ENCODE measurements at places on chromosomes 4 and X.

DNA sequence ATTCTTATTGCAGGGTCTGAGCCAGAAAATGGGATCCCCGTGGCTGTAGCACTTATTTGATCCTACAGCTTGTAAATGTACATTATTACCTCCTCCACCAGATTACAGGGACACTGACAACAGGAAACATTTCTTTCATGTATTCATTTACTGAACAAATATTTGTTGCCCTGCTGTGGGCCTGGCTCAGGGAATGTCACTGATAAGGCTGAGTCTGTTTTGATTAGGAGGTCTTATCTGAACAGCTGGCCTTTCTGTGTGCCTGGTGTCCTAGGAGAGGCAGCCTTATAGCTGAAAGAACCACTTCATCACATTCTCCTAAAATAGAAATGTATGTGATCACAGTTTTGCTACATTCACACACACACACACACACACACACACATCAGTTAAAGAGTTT is 45.5 kb upstream of the PROM1 start:
- no peak for DNase-seq

DNA sequence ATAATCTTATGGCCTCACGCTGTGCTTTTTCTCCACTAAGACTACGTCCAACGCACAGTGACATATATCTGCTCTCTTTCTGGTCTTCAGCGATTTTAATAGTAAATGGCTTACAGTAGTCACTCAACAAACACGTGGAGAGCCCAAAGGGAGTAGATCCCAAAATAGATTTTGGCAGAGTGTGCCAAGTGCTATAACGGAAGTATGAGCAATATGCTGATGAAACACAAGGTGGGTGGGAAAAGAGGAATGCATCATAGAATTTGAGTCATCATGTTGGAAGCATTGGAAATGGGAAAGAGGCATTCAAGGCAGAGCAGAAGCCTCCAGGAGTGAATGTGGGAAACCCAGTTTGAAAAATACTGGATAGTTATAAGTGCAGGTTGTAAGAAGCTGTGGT is 129.1 kb upstream of the LDB2 start:
- DNase-seq: no peak

DNA sequence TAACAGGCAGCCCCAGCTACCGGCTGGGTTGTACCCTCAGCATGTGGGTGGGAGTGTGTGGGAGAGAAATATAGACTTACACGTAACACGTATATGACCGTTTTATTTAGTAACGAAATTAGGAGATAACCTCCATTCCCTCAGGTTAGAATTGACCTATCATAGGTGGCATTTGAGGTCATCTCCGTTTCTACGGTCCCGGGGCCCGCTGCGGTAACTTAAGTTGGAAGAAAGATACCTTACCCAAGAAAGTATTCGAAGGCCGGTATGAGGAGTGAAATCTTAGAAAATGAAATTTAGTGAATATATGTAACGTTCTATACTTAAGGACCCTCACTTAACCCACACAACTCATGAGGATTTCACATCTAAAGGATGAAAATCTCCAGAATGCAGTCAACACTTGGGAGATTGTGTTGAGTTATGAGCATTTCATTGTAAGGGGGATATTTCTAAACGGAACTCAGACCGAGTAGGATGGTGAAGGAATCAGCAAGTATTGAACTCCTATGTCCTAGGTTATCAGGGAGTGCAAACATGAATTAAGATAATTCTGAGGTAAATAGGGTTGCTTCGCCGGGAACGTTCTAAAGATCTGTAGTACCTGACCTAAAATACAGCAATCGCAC is 891 bp downstream of the CISD2 start:
- no peak for DNase-seq

DNA sequence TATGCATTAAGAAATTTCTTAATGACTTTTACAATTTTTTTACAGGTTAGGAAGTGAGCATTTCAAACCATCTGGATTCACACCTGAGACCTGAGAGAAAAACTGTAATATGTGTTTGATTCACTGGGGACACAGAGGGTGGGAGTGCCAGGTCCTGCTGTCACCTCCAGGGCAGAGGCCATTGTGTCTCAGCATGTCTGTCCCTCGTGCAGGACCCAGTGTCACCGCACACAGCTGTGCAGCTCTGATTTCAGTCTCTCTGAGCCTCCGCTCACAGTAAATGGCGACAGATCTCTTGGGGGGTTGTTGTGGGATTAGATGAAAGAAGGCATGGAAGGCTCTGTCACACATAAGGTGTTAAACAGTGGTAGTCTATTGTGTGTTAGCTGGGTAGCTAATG is 23.0 kb upstream of the CLDN24 start:
- no peak for DNase-seq

DNA sequence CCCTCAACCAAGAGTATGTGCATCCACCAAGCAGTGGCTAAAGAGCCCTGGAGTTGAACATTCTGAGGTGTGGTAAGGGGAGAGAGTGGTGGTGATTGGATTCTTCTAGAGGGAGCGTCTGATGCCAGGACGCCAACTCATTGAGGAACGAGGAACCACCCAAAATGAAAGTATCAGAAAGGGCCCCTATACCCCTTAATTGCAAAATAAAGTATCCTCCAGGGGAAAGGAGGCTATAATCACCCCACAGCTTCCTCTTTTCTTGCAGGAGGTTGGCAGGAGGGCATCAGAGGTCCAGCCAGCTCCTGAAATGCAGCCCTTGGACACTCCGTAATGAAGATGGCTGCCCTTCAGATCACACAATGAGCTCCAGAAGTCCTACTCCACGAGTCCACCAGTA is 5.3 kb upstream of the KIAA1210 start:
- no peak for DNase-seq

- DNase-seq: no peak
Observed at GRCh38 chr4:155819066-155819465, 47.0 kb downstream of the ASIC5 start.

DNA sequence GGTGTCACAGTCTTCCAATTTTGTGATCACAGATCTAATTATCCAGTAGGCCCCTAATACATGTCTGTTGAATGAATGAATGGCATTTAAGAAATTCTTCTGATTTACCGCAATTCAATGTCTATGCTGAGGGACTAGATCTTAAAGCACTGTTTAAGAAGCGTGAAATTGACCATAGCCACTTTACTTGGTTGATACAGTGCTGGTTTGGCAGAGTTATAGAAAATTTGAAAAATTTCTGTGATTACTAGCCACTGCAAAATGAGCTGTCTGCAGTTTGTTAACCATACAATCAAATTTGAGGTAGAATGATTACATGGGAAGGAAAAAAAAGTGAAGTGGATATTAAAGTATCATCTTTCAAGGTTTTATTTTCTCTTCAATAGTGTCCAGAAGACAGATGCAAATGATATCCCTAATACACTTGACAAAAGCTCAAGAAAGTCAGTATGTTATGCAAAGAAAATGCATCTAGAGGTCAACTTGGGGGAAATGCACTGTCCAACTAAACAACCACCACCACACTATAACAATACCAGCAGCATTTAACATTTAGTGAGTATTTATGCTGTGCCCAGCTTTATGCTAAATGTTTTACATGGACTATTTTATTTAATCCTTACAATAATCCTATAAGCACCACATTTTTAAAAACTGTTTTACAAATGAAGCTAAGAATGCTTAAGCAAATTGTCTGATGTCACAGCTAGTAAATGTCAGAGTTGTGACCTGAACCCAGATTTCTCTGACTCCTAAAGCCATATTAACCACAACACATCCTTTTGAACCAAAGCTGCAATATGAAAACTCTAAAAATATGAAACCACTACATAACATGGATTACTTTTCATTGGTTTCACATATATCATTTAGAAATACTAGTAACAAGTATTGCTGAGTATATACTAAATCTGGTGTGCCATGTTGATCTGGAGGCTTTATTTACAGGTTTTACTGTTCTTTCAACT is 217.9 kb upstream of the MAB21L2 start:
- no peak for DNase-seq

GRCh38 chr4:53059871-53060270 is 197.8 kb downstream of the RASL11B start:
- no peak for DNase-seq

DNA sequence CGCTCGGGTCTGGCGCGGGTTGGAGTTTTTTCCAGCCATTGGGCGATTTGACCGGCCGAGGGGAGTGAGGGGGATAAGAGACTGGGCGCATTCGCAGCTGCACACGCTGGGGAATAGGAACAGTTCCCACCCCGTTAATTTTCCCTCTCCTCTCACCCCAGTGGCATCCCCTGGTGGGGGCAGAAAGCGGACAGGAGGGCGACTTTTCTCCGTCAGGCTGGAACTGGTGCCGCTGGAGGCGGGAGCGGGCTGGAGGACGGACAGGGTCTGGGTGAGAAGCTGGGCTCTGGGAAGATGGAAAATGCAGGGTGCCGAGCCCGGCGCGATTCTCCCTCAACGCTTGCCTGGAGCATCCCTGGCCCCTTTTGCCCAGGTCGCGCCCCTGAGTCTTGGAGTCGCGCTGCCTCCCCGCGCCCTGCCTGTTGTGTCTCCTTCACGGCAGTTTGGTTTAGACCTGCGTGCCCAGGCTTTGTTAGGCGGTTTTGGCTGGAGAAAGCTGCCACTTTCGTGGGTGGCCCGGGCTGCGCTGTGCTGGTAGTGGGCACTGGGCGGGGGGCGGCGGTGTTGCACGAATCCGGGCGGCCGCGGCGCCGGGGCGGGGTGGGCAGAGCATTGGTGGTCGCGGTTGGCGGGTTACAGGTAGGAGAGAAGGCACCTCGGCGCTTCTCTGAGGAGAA is 2.0 kb downstream of the ADGRL3 start:
- no peak for DNase-seq

DNA sequence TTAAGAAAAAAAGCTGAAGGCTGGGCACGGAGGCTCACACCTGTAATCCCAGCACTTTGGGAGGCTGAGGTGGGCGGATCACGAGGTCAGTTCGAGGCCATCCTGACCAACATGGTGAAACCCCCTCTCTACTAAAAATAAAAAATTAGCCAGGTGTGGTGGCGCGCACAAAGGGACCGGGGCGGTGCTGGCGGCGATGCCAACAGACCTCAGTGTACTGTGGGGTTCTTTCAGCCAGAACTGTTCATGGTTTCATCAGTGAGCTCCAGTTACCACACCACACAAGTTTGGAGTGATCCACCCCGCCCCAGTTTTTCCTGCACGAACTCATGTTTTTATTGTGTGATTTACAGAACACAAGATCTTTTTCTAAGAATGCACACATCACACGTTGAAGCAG is 21.2 kb upstream of the IRAK1 start:
- no peak for DNase-seq

DNA sequence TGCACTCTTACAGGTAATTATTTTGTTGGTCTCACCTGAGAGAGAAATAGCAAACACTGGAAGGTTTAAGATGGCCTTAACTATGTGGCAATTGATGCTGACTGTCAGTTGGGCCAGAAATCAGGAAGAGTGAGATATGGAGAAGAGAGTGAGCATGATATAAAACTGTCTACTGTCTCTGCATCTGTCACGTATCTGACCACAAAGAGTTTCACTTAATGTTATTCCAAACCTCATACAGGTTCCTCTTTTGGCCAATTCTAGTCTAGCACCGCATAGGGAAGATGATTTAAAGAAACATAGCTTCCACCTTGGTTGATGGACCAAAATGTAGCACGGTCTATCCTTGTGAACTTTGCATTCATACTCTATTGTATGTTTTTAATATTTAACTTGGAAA is 381.0 kb upstream of the BOD1L1 start:
- DNase-seq: no peak

- DNase-seq: no peak
Observed at GRCh38 chr4:183821076-183821853, 83.8 kb upstream of the STOX2 start.

- no peak for DNase-seq
Observed at GRCh38 chrX:34873500-34874225, 68.9 kb upstream of the FAM47B start.

- DNase-seq: no peak
Observed at GRCh38 chrX:153879741-153880439, 6.1 kb downstream of the L1CAM start.

GRCh38 chr4:121669163-121669550 is 27.6 kb downstream of the ANXA5 start:
- no peak for DNase-seq

- DNase-seq: no peak
Observed at GRCh38 chr4:162131256-162131655, 32.5 kb downstream of the FSTL5 start.

DNA sequence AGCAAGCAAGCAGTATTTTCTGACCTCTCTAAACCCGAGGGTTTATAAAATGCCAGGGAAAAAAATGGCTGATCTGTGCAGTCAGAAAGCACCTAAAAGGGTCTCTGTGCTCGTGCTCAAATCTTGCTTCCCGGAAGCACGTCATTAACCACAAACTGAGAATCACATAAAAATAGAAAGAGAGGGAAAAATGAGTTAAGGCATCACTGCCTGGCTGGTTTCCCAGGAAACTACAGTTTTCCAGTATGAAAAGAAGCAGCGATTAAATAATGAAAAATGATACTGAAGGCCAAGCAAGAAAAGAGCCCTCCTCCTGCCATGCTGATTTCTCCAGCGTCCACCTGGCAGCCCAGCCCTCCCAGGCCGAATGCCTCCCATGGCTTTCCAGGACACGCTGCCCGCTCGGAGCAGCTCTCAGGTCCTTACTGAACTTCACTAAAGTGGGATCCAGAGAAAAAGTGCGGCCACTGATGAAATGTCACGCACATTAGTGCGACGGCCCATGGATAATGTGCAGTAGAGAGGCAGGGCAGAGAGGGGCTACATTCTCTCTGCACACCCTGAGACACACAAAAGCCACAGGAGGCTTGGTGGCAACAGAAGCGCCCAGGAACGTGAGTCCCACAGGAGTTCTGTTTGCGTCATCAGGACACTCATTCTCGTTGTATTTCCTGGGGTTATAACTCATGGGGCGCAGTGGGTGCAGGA is 80.4 kb downstream of the WFS1 start:
- DNase-seq: no peak

DNA sequence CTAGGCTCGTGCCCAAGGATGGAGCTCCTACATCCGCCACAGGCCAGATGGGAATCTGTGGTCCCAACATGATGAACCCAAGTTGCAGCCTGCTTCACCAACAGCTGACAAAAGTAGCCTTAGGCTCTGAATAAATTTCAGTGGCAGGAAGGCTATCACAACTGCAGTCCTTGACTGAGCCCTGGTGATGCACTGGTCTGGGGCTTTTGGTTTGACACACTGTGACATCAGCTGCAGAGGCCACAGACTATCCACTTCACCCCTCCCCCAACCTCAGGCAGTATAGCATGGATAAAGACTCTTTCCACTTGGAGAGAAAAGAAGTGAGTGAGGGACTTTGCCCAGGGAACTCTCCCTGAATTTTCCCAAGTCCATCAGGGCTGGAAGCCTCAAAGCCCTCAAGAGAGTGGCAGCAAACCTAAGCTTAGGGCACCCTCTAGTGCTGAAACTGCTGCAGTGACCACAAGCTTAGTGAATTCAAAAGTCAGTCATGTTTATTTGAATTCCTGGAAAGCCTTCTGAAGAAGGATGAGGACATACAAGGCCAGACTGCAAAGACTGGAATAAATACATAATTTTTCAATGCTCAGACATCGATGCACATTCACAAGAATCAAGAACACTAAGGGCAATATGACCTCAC is 135.0 kb upstream of the TENT5D start:
- no peak for DNase-seq

DNA sequence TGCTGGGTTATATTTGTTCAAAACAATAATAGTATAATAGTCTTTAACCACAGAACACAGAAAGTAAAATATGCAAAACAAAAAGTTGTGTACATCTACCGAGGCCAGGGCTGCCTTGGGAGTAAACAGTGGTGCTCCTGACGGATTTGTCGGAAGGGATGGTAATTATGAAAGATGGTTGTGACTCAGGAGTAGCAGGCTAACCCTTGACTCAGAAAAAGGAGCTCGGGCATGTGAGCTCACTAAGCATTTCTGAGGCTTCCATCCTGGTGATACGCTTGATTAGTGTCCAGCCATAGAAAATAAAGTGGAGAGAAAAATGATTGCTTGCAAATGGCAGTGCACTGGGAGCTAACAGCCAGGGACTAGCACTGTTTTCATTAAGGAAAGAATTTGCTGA is 53.2 kb upstream of the SPANXB1 start:
- no peak for DNase-seq

Data from CD4-positive, alpha-beta T cell treated with Interleukin-15 for 4 hours (primary cell).